Naive B cell (primary cell): ENCODE measurements at places on chromosomes 3 and 15. TPM values are rescaled to one million over a fixed set of nuclear protein-coding genes. Genes with fewer than 3 reads are reported as not detected.

CPEB1 gene
- polyA plus RNA-seq = not detected

CRABP1 gene
- not detected for polyA plus RNA-seq

VIPR1 gene
- 1.5 TPM for polyA plus RNA-seq

CHRNA7 gene
- polyA plus RNA-seq = not detected

SLC6A1 gene
- not detected for polyA plus RNA-seq

ARRDC4 gene
- polyA plus RNA-seq = 4.6 TPM

PPIP5K1 gene
- polyA plus RNA-seq = 6.7 TPM

PROS1 gene
- polyA plus RNA-seq = 0.43 TPM

TRIP4 gene
- 32.6 TPM for polyA plus RNA-seq

CIDEC gene
- not detected for polyA plus RNA-seq

ROPN1B gene
- polyA plus RNA-seq = not detected

IGF2BP2 gene
- polyA plus RNA-seq = not detected

BFSP2 gene
- polyA plus RNA-seq = 1.8 TPM

ADGRG7 gene
- polyA plus RNA-seq = not detected

CCDC54 gene
- not detected for polyA plus RNA-seq

ACP3 gene
- polyA plus RNA-seq = not detected

PYGO1 gene
- not detected for polyA plus RNA-seq

CA12 gene
- polyA plus RNA-seq = not detected

DYNLT2B gene
- polyA plus RNA-seq = 9.5 TPM

ALPK3 gene
- 0.23 TPM for polyA plus RNA-seq

RHOA gene
- polyA plus RNA-seq = 1,035 TPM

ZNF660 gene
- 1.4 TPM for polyA plus RNA-seq

FANCD2OS gene
- polyA plus RNA-seq = not detected

TERC gene
- polyA plus RNA-seq = 3.3 TPM

SKOR1 gene
- polyA plus RNA-seq = 0.19 TPM

GOLGA8R gene
- not detected for polyA plus RNA-seq

C3orf33 gene
- polyA plus RNA-seq = 5.9 TPM

TMEM212 gene
- not detected for polyA plus RNA-seq

SLC7A14 gene
- polyA plus RNA-seq = not detected

CD47 gene
- polyA plus RNA-seq = 347 TPM

TLR9 gene
- polyA plus RNA-seq = 4.1 TPM

SEMA6D gene
- not detected for polyA plus RNA-seq

PLA2G4E gene
- not detected for polyA plus RNA-seq

AGBL1 gene
- not detected for polyA plus RNA-seq

TUSC7 gene
- polyA plus RNA-seq = not detected
